KG1 (cell line): ENCODE measurements at places on chromosomes 16 and 17.

GRCh38 chr17:2034157-2034556 is 4.2 kb downstream of the DPH1 start:
- DNase-seq: no peak

DNA sequence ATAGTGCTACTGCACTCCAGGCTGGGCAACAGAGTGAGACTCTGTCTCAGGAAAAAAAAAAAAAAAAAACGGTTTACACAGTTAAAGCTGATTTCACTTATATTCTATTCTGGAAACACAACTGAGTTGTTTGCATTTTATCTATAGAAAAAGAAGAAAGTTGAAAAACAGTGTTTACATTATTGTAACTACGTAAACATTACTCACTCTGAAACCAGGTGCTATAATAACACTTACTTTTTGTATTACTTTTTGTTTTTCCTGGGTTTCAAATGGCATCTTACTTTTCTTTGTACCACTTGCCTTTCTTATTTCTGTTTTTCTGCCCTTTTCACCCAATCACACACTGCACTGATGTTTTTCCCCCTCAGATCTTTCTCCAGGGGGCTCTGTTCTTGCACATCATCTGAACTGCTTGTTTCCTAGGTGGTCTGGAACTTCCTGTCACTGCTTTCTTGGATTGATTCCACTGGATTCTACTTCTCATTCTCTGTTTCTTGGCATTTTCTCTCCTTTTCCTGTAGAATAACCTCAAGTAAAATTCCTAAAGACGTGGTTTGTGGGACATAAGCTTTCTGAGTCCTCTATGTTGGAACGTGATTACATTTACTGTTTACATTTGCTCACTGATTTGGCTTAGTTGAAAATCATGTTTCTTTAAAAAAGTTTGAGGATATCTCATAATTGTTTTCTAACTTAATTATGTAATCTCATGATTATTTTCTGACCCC is 142.1 kb downstream of the HS3ST3B1 start:
- no peak for DNase-seq

DNA sequence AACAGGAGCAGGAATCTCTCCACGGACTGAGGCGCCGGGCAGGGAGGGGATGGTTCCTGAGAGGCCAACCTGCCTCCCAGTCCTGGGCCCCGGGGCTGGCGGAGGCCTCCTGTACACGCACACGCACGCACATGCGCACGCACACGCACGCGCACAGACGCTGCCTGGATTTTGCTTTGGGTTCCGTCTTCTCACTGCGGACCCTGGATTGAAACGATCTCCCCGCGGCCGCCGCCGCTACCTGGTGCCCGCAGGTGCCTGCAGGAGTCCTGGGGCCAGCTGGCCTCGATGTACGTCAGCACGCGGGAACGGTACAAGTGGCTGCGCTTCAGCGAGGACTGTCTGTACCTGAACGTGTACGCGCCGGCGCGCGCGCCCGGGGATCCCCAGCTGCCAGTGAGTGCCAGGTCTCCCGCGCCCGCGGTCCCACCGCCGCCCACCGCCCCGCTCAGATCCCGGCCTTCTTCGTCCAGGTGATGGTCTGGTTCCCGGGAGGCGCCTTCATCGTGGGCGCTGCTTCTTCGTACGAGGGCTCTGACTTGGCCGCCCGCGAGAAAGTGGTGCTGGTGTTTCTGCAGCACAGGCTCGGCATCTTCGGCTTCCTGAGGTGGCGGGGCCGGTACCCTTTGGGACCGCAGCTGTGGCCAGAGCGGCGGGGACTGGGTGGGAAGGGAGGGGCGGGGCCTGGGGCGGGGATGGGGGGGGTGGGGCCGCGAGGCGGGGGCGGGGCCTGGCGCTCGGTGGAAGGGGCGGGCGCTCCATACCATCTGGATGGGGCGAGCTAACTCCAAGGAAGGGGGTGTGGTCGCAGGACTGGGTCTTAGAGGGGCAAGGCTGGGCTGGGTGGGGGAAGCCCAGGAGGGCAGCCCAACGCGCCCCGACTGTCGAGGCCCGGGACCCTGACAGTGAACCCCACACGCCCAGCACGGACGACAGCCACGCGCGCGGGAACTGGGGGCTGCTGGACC is 12.3 kb downstream of the CES4A start:
- DNase-seq: no peak

DNA sequence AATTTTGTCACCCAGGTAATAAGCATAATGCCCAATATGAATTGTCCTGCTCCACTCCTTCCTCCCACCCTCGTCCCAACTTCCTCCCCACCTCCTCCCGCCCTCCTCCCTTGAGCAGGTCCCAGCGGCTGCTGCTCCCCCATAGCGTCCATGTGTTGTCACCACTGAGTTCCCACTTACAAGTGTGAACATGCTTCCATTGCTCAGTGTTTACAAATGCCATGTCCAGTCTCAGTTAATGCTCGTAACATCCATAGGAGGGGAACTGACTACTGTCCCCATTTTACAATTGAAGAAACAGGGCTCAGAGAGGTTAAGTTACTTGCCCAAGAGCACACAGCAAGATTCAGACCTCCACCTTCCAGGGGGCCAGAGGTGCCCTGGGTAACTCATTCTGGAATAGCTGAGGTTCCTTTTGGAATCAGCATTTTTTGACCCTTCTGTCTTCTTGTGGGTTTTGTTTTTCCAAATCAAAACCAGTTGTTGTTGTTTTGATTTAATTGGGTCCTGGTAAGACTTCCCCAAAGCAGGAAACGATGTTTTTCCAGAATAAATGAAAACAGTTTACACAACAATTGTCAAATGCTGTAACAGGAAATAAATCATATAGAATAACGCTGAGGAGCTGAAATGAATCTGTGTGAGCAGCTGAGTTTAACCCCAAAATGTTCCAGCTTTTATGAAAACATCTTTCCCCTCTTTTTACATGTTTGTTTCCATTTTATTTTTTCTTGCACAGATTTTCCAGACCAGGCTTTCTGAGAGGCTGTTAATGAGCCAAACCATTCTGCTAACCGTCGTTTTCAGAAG is 73.9 kb downstream of the ZDHHC7 start:
- no peak for DNase-seq

DNA sequence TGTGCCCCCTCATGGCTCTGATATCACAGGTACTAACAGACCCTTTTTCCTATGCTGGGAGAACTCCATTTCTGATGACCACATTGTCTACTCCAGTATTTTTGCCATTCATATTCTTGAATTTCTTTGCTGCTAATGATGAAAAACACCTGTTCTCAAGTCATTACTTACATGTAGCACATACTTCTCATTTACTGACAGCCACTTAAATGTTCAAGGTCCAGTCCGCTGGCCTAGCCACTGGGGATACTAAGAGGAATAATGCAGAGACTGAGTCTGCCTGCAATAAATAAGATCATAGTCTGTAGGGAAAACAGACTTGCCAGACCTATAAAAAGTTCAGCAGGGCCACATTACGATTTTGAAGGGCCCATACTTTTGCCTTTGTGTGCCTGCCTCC is 27.5 kb downstream of the TEX14 start:
- no peak for DNase-seq

- DNase-seq: no peak
Measured at GRCh38 chr17:82440991-82441627, 9.4 kb downstream of the CYBC1 start.

DNA sequence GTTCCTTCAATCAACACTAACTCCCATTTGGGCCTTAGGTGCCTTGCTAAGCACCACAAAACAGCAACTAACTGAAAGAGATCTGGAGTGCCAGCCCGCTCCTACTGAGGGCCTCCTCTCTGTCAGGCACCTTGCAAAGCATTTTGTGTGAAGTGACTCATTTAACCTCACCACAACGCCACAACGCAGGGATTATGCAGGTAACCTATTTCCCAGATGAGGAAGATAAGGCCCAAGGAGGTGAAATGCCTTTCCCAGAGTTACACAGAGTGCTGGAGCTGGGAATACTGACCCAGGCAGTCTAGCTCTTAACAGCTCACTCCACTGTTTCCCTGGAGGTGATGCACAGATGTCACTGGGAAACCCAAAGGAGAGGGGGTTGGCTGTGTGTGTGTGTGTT is 32.8 kb downstream of the DRC3 start:
- DNase-seq: no peak

DNA sequence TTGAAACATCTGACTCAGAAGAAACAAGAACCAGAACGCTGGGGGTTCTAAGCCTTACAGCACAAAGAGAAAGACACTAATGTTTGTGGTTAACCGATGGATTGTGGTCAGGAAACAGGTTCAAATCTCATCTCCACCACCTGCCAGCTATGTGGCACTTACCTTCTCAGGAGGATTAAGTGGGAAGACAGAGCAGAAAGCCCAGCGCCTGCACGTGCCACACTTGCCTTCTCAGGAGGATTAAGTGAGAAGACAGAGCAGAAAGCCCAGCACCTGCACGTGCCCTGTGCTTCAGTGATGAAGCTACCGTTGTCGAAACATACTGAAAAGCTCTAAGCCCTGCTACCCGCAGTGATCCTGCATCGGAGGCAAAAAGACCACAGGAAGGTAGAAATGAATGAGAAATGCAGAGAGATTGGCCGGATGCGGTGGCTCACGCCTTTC is 90.6 kb downstream of the NXN start:
- no peak for DNase-seq

DNA sequence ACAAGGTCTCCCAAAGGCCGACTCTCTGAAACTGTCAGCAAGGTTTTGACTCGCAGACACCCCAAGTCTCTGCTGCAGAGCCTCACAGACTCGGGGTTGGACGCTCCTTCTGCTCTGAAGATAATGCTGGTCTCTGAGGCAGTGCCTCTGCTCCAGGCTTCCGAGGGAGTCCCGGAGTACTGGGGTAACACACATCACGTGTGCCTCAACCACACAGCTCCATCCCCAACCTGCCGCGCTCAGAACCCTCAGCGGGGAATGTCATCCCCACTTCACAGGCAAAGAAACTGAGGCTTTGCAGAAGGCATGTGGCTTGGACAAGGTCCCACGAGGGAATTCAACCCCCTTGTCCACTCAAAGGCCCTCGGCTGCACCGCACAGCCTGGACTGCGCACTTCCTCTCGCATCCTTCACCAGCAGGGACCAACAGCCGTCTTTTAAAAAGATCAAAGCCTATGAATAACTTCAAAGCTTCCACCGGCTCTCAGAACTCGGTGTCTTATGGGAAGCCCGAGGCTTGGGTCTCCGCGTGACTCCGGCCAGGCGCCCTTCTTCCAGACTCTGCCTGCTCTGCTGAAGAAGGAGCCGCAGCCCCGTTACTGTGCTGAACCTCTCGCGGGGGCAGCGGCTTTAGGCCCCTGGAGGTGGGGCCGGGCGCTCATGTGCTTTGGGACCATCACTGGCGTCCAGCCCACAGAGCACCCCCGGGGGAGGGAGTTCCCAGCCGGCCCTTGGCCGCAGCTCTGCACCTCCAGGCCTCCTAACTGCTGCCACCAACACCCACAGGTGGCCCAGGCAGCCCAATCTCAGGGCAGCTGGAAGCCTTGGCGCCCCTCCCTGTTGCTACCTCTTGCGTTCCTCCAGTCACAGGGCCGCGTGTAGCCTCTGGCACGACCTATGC is 2.2 kb downstream of the TMEM204 start:
- DNase-seq: no peak

- peak; percentile 9 for DNase-seq
Measured at GRCh38 chr17:80252871-80253270, 7.8 kb upstream of the RNF213 start.

GRCh38 chr17:50474523-50474922 is 4.1 kb upstream of the RSAD1 start:
- no peak for DNase-seq
